ENCODE measurements at places on chromosomes 3 and 15.

DNA sequence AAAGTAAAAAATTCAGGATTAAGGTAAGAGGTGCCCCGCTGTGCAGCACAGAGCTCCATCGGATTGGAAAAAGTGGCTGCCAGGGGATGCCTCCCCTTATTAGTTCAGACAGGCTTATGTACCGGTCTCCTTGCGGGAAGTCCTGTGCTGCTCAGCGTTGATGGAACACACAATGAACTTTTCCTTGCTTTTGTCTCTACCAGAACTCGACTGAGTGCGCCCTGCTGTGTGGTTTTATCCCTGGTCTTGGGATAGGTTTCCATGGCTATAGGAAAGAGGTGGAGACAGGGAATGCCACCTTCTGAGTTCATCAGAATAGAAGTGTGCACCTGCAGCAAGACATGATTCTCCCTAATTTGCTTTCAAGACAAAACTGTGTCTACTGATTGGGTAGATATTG is 745.9 kb upstream of the CFAP20DC start:
- DNase-seq: no peak

- DNase-seq: no peak
Observed at GRCh38 chr3:107323723-107324122, 53.5 kb upstream of the CCDC54 start.

DNA sequence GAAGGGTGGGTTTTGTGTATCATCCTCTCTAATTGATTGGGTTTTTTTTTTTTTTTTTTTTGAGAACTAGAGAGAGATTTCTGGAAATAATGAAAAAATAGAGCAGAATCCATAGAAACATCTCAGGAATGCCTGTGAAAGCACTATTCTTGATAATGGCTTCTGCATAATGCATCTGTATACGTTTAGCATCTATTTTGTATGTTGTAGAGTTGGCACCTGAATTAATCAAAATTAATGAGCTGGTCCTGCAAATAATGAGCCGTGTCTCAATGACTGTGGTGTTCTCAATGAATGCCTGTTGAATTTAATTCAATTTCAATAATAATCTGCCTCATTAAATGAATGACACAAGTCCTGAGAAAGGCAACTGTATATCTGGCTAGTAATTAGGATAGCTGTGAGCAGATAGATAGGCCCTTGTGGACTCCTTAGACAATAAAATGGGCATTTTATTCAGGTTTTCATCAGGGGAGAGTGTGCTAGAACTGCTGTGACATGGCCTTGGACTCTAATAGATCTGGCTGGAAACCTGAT is 70.5 kb upstream of the WDR72 start:
- no peak for DNase-seq

DNA sequence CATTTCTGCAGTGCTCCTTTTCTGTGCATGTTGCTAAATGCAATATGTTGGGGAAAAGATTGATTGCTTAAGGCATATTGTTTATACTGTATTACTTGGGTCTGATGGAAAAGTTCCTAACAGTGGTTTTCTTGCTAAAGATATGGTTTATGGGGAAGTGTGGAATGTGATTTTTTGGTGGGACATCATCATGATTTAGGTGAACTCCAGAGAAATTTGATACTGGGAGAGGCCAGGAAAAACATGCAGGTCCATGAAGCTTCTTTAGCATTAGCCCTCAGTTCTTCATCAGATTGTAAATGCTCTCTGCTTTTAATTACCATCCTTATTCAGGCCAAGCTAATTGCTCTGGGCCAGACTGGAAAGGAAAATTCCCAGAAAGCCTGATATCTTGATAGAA is 147.5 kb downstream of the LRTM1 start:
- no peak for DNase-seq

DNA sequence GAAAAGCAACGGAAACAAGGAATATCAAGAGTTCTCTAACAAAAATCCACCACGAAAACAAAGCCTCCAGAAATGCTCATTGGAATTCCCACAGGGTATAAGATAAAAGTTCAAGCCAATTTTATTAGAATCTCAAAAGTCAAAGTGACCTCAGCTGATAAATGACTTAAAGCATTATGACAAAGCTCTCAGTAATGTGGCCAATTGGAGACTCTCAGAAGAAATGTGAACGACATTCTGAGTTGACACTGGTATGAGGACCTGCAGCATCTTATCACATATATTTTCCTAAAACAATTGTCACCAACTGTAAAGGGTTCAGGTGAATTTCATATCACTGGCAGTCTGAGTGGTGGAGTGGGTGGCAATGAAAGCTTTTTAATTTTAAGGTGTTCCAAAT is 199.1 kb downstream of the FOXP1 start:
- no peak for DNase-seq

GRCh38 chr3:153443961-153444360 is 281.9 kb downstream of the RAP2B start:
- no peak for DNase-seq

- DNase-seq: no peak
Observed at GRCh38 chr3:23283625-23284024, 80.5 kb downstream of the UBE2E2 start.

DNA sequence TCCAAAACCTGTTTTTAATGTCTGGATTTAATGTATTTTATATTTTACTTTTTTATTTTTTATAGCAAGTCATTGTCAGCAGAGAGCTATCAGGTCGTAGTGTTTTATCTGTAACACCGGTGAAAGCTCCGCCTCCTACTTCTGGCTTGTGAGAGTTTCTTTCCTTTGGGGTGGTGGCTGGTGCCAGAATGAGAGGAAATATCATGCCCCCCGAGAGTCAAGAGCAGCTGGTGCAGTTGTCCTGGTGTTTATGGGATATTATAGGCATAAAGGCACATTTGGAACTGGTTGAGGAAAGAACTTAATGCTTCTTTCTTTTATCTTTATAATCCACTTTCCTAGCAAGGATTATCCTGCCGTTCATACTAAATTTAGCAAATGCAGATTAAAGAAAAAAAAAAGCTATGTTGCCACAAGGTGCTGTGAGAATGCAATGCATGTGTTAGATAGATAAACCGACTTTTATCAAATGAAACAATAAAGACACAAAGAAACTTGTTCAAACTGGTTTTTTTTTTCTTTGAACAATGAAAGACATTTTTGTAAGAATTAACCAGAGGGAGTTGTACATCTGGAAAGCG is 260.1 kb upstream of the PLSCR5 start:
- no peak for DNase-seq

- DNase-seq: no peak
Observed at GRCh38 chr3:52441091-52441771, 3.7 kb downstream of the SEMA3G start.

- no peak for DNase-seq
Observed at GRCh38 chr3:160973067-160973809, 131.9 kb downstream of the B3GALNT1 start.

GRCh38 chr3:44762690-44763089 is 1.1 kb downstream of the KIF15 start:
- no peak for DNase-seq

DNA sequence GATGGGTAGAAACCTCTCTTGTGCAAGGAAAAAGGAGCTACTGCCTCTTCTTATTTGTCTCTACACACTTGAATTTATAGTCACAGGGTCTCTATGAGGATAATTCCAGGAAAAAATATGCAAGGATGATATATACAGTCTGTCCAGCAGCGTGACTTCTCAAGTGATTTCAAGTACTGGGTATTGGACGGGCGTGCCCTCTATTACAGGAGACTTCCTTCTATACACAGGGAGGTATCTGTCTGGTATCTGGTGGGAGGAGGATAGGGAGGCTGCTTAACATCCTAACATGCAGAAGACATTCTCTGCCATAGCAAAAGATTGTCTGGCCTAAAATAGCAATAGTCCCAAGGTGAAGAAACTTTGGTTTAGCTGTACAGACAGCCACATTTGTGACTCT is 146.1 kb downstream of the TPRG1 start:
- no peak for DNase-seq

DNA sequence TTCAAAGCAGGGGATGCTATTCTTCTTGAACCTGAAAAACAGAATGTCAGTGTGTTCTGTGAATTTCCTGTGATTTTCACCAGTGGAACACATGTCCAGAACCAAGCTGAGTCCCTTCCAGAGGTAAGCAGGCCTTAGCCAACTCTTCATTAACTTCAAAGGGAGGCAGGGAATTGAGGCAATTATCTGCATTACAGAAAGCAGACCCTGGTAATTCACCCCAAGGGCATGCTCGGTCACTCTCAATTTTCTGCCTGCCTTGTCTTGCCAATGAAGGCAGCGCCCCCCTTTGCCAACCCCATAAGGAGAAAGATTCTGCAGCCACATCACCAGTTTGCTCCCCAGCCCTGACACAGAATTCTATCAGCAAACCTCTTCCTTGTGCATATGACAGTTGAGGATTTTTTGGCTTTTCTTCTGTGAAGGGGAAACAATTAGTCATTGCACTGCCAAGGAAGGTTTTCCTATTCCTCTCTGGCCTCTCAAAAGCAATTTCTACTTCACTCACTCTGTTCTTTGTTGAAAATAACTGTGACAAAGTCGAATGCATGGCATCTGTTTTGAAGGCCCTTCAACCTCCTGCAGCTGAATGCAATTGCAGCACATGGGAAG is 85.3 kb downstream of the HHLA2 start:
- DNase-seq: no peak

DNA sequence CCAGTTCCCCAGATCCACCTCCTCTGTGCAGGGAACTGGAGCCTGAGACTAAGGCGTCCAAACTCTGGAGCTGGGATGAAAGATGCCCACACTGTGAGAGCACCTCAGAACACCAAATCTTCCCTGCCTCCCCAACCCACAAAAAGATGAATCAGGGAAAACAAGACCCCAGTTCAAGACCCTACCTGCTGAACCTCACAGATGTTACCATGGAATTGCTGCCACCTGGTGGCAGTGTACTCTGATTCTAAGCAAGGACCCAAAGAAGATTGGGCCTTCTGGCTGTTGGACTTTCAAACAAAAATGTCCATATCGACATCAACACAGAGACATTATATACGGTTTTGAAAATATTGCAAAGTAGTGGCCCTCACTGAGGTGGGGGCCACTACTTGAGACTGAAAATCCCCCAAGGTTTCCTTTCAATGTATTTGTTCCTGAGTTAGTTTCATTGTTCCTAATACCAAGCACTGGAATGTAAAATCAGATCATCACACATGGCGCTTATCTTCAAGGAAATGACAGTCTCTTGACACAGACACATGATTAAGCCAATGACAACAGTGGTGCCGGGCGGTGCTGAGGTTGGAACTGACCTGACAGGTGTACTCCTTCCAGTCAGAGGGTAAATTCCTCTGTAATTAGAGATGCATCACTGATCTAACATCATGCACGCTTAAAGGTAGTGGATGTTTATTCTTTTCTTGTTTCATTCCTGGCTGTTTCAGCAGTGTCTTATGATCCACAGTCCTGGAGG is 67.6 kb downstream of the SLC6A11 start:
- no peak for DNase-seq

- DNase-seq: no peak
Observed at GRCh38 chr3:142355692-142356091, 92.1 kb downstream of the XRN1 start.

DNA sequence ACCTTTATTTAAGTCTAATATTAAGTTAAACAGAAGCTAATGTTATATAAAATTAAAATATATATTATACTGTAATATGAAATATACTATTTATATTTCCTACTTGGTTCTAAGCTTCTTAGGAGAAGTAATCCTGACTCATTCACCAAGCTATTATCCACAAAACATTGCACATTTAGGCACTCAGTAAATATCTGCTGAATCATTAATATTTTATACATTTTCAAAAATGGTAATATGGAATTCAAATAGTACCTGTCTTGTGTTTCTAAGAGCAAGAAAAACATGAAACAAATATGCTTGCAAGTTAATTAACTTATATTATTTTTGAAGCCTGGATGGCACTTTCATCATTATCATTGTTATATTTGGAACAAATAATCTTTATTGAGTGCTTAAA is 153.0 kb upstream of the CNTN4 start:
- no peak for DNase-seq

DNA sequence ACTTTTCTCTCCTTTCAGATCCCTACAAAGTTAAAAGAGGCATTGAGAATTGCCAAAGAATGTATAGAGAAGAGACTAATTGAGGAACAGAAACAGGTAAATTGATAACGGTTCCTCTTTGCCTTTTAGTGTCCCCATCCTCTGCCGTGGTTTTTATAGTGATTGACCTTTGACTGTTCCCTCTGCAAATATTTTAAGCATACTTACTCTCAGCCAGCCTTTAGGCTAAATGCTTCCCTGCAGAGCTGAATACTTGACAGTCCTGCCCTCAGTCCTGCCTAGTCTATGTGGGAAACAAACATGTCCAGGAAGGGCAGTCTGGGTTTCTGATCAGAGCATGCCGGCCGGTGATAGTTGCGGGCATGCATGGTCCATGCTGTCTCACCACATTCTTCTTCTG is 24.7 kb downstream of the PDHB start:
- no peak for DNase-seq
